Caco-2 (cell line): ENCODE measurements at places on chromosomes 6 and 20.

GRCh38 chr6:116003668-116004067, 57.0 kb downstream of the FRK start:
- DNase-seq: no peak

DNA sequence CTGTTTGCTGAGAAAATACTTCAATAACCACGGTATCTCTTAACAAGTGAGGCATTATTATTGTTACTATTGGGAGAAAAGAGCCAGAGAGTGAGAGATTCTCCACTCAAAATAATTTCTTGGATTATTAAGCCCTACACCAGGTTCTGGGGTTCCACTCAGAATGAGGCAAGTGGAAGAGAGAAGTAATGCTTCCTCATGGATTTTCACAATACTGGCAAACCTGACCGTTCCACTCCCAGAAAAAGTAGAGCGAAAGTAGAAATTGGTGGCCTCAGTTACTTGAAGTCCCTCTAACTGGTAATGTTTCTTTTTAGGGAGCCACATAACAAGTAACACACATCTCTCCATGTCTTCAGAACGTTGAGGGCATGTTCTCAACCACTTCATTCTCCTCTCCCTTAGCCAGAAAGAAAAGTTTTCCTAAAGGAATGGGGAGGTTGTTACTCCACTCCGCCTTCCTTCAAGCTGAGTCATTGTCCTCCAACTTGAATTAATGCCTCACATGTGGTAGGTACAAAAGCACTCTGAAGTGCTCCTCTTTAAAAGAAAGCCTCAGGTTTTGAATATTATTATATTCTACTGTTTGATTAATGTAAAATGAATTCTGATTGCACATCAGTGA, 1.9 kb downstream of the BAG2 start:
- DNase-seq: no peak

GRCh38 chr6:57283911-57284455, 33.4 kb upstream of the PRIM2 start:
- DNase-seq: no peak

DNA sequence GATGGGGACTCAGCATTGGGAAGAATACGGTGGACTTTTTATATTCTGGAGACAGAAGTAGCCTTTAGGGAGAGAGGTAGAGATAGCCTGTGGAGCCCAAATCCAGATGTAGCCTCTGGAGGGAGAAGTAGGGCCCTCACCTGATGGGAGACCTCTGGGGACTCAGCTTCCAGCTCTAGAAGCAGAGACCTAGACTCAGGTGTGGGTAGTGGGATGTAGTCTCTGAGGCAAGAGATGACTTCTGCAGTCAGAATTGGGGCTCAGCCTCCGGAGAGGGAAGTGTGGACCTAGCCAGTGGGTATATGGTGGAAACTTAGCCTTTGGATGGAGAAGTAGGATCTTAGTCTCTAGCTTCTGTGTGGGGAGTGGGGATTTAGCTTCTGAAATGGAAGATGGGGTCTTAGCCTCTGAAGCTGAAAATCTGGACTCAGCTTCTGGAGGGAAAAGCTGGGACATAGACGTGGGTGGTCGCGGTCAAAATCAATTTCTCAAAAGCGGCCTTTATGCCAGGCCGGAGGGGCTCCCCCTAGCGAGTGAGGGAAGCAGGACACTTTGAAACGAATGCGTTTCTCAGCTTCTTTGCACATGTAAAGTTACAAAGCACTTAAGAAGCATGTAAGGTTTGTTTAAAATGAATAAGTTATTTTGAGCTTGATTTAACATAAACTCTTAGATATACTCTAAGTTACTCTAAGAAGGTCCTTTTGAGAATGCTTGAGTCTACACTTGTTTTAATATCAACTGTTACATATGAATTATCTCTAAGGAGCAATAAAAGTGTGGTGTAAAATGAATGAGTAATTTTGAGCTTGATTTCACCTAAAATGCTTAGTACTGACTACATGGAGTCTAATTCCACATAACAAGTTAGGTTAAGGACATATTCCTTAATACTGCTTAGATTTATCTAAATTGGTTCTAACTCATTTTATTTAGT, 12.9 kb upstream of the ZNF343 start:
- no peak for DNase-seq

- no peak for DNase-seq
These were observed 7.8 kb downstream of the STX7 start for GRCh38 chr6:132505158-132505557.

- DNase-seq: peak; percentile 50
These were observed 18.4 kb upstream of the IFNGR1 start for GRCh38 chr6:137237413-137238170.

- DNase-seq: peak; percentile 35
These were observed 87.4 kb downstream of the CD24 start for GRCh38 chr6:106886922-106887797.

- no peak for DNase-seq
These were observed 3.3 kb downstream of the EZR start for GRCh38 chr6:158815907-158816306.

GRCh38 chr6:95544517-95545225, 32.7 kb upstream of the MANEA start:
- DNase-seq: no peak

GRCh38 chr6:142926494-142927270, 18.3 kb downstream of the HIVEP2 start:
- DNase-seq: peak; percentile 81

- no peak for DNase-seq
These were observed 142.4 kb downstream of the FNDC1 start for GRCh38 chr6:159311618-159312017.

GRCh38 chr6:55937261-55937947, 62.0 kb upstream of the BMP5 start:
- no peak for DNase-seq

DNA sequence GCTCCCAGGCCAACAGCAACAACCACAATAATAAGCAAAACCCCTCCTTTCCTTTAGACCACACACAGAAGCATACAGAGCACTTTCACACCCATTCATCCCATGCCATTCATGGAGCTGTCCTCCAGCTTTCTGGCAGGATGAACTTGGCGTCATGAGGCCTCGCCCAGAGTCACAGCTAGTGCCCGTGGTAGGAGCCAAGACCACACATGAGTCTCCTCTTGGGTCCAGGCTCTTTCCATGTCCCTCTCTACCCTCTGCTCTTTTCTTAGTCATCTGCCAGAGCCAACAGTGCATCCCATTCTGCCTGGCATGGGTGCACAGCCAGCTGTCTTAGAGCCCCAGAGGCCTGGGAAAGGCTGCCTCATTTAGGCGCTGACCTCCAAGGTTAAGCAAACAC, 1.8 kb upstream of the TGM3 start:
- no peak for DNase-seq

DNA sequence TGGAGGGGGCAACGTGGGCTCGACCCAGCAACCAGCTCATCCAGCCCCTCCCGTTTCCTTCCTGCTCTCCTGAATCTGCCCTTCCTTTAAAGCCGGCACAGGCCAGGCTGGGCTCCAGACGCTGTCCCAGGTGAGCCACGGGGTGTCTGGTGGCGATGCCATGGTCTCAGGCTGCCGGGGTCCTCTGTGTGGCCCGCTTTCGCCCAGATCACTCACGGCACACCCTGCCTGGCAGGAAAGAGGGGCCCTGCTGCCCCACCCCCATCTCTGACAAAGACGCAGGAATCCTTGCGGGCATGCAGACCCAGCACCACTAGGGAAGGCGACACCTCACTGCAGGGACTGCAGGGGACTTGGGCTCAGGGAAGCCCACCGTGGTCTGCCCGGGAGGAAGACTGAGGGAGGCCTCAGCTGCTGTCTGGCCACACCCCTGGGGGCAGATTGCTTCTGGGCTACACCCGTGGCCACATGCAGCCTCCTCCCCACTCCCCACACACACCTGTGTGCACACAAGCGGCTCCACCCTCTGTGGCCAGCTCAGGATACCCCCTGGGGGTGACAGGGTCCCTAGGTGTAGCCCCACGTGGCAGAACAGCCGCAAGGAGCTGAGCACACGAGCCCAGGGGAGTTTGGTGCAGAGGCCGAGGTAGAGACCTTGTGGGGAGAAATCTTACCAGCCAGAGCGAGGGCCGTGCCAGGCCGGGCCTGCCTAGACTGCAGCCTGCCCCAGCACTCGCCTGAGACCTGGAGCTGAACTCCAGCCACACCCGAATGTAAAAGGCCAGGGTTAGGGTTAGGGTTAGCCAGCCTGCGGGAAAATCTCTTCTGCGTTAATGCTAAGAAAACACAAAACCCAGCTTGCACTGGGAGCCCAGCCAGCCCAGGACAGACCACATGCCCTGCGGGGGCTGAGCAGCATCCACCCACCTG, 104.6 kb downstream of the DLL1 start:
- no peak for DNase-seq

GRCh38 chr6:49540614-49541013, 9.9 kb upstream of the C6orf141 start:
- no peak for DNase-seq

GRCh38 chr6:126661646-126662045, 321.7 kb downstream of the CENPW start:
- DNase-seq: no peak

GRCh38 chr20:52313341-52313963, 121.9 kb upstream of the ZFP64 start:
- peak; percentile 69 for DNase-seq

GRCh38 chr20:32155017-32155981, 45.8 kb downstream of the TM9SF4 start:
- DNase-seq: peak; percentile 84

DNA sequence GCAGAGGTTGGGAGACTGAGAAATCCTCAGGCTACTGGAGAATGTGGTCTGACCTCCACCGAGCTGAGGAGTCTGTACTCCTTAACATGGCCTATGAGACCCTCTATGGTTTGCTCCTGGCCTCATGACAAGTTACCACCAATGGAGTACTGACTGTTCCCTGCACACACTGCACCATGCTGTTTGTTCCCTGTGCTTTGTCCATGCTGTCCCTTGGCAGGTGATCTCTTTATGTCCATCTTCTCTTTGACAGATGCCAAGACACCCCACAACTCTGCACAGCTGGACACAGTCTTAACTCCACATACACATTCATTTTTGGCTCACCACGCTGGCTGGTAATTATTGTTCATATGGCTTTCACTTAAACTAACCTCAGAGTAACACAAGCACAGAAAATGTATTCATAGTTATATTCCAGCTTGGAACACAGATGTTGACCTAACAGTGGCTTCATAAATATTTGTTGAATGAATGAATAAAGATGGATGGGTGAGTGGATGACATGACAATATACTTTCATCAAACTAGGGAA, 258.0 kb downstream of the ATXN1 start:
- no peak for DNase-seq

- no peak for DNase-seq
These were observed 92.9 kb upstream of the ENPP5 start for GRCh38 chr6:46263707-46264086.

GRCh38 chr6:163064397-163064796, 336.6 kb downstream of the PACRG start:
- no peak for DNase-seq
